ENCODE measurements at places on chromosomes 13 and 19.

DNA sequence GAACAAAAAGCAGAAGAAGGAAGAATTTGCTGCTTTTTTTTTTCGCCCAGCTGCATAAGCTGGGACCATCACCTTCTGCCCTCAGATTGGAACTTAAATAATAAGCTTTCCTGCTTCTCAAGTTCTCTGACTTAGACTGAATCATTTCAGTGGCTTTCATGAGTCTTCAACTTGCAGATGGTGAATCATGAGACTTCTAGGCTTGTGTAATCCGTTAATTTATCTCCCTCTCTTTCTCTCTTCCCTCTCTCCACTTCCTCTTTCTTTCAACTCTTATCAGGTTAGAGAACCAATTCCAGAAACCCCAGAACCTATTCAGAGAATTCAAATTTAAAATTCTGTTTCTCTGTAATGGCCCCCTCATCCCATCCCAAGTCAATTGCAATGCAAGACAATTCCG lies 1153.7 kb downstream of the PCDH9 start:
- no peak for DNase-seq

- no peak for DNase-seq
These were observed 44.9 kb downstream of the LATS2 start for GRCh38 chr13:21016487-21016886.

- no peak for DNase-seq
These were observed 11.9 kb upstream of the SPIB start for GRCh38 chr19:50406829-50407228.

GRCh38 chr13:25649001-25649633 lies 277.3 kb downstream of the ATP8A2 start:
- no peak for DNase-seq

DNA sequence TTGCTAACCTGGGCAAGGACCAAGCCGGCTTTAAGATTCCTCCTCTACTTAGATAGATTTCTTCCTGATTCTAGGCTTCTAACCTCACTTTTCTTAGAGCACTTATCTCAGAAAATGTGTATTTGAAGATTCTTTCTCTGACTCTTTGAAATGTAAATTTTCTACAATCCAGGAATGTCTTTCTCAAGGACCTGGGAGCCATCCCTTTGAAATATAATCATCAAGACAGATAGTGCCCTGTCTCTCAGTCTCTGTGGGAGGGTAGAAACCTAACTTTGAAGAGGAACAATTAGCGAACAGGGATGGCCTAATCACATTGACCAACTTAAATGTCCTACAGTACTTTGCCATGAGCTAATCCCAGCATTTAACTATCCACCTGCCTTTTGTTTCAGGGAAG lies 1646.0 kb downstream of the PCDH9 start:
- no peak for DNase-seq

DNA sequence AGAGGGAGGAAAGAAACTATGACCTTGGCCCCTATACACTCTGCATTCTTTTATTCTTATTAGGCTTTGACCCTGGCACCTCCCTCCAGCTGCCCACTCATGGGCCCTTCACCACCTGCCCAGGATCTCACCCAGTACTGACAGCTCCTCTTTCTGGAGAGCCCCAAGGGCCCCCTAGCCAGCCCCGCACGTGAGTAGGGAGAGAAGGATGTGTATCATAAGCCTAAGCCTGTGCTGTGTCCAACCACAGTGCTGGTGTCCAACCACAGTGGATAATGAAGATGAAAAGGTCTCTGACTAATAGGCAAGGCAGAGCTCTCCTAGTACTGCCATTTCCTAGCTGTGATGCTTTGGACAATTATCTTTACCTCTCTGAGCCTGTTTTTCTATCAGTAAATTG lies 4.2 kb downstream of the DMRTC2 start:
- DNase-seq, result no peak

- no peak for DNase-seq
These were observed 22.6 kb downstream of the MCF2L start for GRCh38 chr13:112991609-112992008.

DNA sequence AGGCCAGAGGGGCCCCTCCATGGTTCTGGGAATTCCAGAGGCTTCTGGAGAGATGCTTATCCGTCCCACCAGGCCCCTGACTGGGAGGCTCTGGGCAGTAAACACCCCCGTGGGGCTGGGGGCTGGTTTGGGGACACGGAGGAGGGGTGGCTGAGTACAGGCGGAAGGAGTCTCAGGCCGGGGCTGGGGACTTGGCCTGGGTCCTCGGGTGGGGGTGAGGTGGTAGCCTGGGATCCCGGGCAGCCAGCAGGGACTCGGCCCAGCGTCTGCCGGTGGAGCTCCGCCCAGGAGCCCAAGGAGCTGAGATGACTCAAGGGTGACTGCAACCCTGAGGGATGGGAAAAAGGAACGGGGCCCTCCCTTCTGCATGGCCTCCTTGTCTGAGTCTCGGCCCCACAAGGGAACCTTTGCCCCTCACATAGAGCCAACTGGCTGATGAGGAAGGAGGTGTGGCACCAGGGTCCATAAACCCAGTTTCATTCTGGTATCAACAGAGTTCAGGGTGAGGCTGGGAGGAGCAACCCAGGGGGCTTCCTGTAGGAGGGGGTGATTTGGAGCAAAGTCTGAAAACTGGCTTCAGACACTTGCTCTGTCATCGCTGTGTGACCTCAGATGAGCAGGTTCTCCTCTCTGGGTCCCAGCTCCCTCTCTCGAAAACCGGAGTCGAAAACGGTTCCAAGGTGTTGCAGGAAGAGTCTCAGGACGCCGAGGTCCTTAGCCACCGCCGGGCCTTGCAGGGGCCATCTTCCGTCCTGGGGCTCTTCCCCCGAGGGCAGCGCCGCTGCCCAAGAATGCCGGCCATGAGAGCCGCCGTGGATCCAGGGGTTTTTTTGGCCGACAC lies 809 bp downstream of the MISP start:
- DNase-seq, result no peak

GRCh38 chr19:13846557-13847406 lies 30.2 kb upstream of the NANOS3 start:
- DNase-seq, result peak; percentile 87

- DNase-seq, result no peak
These were observed 18.7 kb upstream of the AURKC start for GRCh38 chr19:57212109-57212508.

- no peak for DNase-seq
These were observed 671 bp downstream of the MCOLN1 start for GRCh38 chr19:7522923-7523667.

- DNase-seq, result peak; percentile 61
These were observed at the start of gene DZIP1 for GRCh38 chr13:95644601-95645052. Gene DZIP1 (minus strand): TSS chr13:95644706. CDS start chr13:95642029, 2,677 bp downstream.

GRCh38 chr13:37775871-37776270 lies 93.7 kb downstream of the TRPC4 start:
- no peak for DNase-seq

- DNase-seq, result no peak
These were observed 80.5 kb upstream of the MBNL2 start for GRCh38 chr13:97141564-97142005.

GRCh38 chr19:48296963-48297734 lies 27.3 kb downstream of the ZNF114 start:
- no peak for DNase-seq

DNA sequence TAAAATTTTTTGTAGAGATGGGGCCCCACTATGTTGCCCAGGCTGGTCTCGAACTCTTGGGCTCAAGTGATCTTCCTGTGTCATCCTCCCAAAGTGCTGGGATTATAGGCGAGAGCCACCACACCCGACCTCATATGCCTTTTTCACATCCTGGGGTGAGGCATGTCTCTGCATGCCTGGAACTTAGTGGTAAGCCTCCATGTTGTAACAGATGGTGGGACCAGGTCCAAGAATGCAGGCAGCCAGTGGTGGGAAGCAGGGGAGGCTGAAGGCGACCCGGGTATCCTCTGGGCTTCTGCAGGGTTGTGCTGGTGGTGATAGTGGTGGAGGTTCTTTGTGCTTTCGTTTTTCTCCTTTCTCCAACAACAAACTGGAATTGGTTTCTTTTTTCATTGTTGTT lies 30.1 kb upstream of the CCDC124 start:
- no peak for DNase-seq

- DNase-seq, result no peak
These were observed 84.5 kb upstream of the IRS2 start for GRCh38 chr13:109870696-109871370.

DNA sequence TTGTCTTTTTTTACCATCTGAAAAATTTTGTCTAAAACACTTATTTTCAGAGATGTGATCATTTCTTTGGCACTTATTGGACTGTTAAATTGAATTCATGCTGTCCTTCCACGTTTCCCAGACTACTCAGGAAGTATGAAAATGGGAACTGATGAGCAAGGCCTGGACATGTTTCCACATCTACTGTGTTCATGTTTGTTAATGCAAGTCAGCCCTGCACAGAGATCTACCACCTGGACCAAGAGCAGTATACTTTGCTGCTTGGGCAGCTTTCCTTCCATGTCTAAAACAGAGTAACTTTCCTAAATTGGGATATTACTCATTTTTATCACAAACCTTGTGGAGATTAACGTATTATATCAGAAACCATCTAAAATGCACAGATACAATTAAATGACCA lies 687.4 kb downstream of the DIAPH3 start:
- DNase-seq, result no peak

DNA sequence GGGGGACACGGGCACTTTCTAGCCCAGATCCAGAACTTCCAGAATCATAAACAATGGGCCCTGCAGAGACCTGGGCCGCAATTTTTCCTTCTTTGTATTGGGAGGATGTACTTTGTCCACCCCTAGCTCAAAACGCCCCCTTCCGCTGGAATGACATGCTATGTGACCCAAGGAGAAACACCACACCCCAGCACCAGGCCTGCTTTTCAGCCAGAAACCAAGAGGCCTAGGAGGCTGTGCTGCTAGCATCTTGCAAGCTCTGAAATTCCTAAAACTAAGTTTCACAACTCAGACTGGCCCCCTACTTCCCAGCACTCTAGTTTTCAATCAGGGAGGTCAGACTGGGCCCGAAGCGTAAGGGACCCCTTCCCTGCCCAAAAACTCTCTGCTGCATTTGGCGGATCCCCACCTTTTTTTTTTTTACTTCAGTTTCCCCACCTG lies 538 bp downstream of the LSM4 start:
- no peak for DNase-seq

DNA sequence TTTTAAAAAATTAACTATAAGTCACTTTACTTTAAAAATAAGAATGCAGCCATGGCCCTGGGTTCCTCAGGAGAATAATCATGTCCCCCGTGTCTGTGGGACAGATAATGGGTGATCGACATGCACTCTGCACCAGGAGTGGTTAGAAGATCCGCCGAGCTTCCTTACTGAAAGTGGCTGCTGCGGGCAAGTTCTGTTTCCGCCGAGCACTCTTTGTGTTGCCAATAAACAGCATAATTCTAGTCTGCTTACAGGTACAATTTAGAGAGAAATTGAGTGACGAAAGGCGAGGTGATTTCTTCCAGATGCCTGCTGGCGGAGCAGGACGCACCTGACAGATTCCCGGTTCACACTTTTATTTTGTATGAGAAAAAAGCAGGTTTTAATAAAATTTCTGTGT lies 139.0 kb downstream of the SOX1 start:
- DNase-seq, result no peak

DNA sequence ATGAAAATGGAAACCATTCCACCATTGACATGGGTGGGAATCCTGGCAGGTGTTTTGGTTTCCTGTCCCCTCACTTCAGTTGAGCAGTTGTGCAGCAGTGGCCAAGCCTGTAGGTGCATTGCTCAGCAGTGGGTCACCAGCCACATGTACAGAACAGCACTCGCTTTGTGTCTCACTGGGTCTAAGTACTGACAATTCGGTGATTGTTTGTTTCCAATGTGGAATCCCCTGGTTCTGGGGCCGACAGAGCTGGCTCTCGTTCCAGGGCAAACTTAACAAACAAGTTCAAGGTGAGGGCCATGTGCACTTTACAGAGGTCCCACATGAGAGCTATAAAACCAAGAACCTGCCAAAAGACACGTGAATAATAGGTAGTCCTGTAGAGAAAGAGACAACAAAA lies 54.1 kb upstream of the SPATA13 start:
- DNase-seq, result no peak

DNA sequence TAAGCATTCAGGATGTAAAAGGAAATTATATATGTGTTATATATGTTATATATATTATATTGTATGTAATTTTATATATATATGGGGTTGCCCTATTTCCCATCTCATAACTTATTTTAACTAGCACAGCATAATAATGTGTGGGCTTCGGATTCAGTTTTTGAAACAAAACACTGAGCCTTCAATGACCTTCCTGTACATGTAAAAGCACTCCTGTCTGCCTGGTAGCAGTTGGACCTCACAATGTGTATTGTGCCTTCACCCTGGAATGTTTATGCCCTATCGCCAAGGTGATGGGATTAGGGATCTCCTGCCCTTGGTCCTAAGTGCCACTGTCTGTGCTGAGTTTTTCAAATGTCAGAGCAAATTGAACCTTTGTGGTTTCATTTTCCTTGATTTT lies 968.8 kb downstream of the TUBA3C start:
- no peak for DNase-seq

GRCh38 chr13:103284466-103284865 lies 218.2 kb upstream of the SLC10A2 start:
- no peak for DNase-seq

All from caudate nucleus (tissue), 63 donors.